ENCODE measurements at places on chromosomes 7 and 10.

GRCh38 chr10:12826800-12827372, 174.6 kb downstream of the CCDC3 start:
- DNase-seq: no peak

GRCh38 chr10:130046591-130046990, 64.0 kb downstream of the C10orf143 start:
- no peak for DNase-seq

DNA sequence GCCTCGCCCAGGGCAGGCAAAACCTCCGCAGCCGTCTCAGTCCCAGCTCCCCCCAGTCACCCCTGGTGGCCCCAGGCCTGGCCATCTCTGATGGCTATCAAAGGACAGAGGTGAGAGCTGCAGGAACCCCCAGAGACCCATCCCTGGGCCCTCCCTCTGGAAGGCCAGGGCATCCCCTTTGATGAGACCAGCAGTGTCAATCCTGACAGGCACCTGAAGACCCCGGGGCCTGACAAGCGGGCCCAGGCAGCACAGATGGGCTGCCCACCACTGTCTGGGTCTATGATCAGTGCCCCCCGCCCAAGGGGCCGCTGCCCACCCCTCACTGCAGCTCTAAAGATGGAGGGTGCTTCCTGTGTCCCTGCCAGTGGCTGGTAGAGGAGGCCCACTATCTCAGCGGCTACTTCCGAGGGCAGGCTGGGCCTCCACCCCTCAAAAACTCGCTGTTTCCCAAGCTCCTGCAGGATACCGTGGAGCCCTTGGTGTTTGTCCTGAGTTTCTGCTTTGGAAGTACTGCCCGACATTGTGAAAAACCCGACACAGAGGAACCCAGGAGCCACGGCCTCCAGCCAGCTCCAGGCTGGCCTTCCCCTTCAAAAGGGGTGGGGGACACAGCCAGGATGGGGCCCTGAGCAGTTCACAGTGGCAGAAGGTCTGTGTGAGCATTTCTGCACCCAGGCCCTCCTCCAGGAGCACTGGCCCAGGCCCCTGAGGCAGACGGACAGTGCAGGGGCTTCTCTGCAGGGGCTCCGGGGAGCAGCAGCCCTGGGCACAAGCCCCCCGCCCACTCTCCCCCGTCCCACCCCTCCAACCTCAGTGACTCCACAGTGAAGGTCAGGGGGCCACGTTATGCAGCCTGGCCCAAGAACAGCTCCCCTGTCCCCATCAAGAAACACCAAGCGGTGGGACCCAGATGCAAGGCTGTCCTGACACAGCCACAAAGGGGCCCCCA, 99.2 kb downstream of the PDGFA start:
- no peak for DNase-seq

DNA sequence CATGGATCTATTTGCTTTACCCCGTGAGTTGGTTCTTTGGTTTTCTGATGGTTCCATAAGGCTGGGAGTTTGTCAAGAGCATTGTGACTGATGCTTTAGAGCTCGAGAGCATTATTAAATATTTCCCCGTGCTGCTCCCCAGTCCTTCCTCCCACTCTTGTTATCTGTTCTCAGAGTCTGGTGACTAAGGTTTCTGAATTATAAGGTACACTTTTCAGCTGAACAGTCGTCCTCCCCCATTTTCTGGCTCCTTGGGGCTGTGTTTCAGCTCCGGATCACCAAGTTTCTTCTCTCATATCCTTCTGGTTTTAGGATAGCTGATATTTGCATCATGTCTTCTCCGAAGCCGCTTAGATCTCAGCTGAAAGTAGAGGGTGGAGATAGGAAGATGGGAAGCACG, 57.8 kb upstream of the CACNB2 start:
- DNase-seq: no peak

GRCh38 chr10:131214521-131215244, 96.8 kb downstream of the TCERG1L start:
- DNase-seq: no peak

- no peak for DNase-seq
These were observed 171.9 kb downstream of the FGFR2 start for GRCh38 chr10:121426307-121426706.

DNA sequence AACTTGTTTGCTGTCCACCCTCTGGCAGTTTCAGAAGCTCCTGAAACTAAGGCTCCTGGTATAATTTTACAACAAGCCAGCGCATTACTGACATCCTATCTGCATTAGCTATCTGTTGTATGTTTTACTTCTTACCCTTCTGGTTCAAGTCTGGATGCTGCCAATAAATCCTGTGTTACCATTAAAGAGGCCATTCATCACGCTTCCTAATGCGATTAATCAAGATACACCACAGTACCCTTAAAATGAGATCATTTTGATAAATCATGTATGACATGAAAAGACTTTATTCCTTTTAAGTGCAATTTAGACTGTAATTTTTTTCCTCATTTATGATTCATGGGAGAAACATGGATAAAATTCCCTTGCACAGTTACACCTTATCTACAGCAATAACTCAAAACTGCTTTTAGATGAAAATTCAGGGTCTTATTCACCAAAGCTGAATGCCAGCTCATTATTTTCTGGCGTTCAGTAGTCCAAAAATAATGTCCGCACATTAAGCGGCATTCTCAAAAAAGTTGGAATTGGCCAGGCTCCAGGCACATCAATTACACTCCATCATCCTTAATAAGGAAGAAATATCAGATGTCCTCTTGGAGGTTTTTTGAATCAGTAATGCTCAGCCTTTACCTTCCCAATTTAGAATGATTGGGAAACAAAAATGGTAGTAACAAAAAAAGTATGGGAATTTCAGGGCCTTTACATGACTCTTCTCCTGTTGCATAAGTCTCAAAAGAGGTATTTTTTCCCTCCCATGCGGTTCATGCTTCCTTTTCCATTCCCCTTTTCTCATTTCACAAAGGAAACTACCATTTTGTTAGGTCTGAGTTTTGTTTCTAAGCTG, 878.5 kb downstream of the LRMDA start:
- DNase-seq: peak; percentile 11

DNA sequence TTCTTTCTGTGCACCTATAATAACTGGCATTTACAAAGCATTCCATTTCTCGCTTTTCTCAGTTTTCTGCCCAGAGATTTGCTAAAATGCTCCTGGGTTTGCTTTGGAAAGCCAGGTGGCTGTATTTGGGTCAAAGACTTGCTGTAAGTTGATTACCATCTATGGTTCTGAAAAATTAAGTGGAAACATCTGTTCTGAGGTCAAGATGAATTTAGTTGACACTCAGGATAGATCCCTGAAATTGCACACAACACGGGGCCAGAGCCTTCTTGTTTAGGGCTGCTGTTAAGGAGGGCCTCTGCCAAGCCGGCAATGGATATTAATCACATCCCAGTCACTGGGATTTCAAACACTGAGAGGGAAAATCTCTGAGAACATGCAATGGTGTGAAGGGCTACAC, 111.6 kb upstream of the GLI3 start:
- DNase-seq: no peak

All from fibroblast of lung (primary cell).